ENCODE measurements at places on chromosomes 1 and 21.
A peak's percentile ranks its signal among the peaks of the same experiment; 100 is the strongest.

- no peak for DNase-seq
Observed at GRCh38 chr21:29289317-29289716, 9.4 kb upstream of the BACH1 start.

- DNase-seq, result no peak
Observed at GRCh38 chr1:217153361-217153760, 430.1 kb upstream of the ESRRG start.

DNA sequence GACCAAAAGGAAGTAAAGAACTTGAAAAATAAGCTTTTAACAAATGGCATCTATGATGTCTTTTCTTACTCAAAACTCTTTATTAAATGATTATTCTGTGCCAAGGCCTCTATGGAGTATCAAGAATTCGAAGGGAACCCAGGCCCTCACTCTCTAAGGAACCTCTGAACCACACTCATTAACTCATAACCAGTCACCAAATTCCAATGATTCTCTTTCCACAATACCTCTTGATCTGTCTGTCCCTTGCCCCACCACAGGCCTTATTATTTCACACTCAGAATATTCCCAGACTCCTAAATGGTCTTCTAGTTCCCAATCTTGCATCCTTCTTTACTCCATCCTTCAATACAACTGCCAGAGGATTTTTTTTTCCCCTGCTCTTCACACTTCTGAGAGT is 37.0 kb downstream of the PCSK9 start:
- no peak for DNase-seq

- no peak for DNase-seq
Observed at GRCh38 chr1:112507921-112508277, 866 bp upstream of the WNT2B start.

- DNase-seq, result no peak
Observed at GRCh38 chr1:55612988-55613387, 397.8 kb upstream of the USP24 start.

DNA sequence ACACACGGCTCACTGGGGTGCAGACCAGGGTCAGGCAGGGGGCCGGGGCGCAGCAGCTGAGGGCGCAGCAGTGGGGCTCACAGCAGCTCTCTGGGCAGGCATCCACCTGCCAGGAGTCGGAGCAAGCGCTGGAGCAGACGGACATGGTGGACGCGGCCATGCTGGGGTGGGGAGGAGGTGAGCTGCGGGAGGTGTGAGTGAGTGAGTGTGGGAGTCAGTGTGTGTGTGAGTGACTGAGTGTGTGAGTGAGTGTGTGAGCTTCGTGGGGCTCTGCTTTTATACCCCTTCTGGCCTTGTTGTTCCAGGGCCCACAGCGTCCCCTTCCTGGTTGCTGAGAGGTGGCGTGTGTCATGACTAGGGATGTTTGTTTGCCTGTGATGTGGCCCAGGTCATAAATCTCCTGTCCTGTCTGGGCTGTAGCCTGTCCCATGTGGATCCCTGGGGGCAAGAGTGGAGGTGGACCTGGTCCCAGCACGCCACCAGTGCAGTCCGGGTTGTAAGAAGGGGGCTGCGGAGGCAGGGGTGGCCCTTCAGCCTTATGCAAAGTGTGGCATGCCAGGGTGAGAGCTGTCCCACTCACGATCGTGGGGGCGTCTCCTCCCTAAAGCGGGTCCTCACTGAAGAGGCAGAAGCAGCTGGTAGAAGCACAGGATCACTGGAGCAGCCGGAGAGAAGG is at the start of gene KRTAP10-1:
Gene KRTAP10-1 (minus strand): TSS at position 205 of the 676 bp plus-strand sequence. CDS start 45 bp downstream, at position 160.
- no peak for DNase-seq

DNA sequence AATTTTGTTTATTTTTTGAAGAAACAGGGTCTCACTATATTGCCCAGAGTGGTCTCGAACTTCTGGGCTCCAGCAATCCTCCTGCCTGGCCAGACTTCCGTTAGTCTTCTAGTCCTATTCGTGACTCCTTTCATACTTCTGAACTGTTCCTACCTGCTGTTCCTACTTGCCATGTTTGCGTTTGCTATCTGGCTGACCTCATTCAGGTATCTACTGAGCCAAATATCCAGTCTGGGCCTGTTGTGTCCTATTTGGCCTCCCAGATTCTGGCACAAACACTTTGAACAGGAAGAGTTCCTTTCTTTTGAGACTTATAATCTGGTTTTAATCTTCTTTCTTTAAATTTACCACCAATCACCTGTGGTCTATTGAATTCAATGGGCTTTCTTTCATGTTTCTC is 6.9 kb upstream of the NR1I3 start:
- no peak for DNase-seq

GRCh38 chr1:228259368-228259894 is 51.6 kb downstream of the OBSCN start:
- DNase-seq, result no peak

GRCh38 chr1:186291271-186291670 is 83.8 kb downstream of the TPR start:
- DNase-seq, result no peak

DNA sequence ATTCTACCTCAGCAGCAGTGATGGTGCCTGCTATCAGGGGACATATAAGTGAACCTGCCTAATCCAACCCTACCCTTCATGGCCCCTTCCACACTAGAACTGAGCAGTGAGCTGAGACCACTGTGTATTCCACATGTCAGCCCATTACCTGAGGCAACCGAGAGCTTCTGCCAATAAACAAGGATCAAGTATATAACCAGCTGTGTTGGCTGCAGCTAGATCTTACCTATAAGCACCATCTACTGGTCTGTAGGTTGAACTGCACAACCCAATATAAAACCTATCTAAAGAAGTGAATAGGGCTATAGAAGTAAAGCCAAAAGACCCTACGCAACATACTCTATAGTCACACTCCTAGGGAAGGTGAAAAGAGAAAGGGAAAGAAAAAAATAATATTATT is 376.9 kb downstream of the HHIPL2 start:
- no peak for DNase-seq

GRCh38 chr1:72634946-72635345 is 352.6 kb upstream of the NEGR1 start:
- no peak for DNase-seq

GRCh38 chr1:154326546-154327465 is 1.5 kb downstream of the ATP8B2 start:
- no peak for DNase-seq

DNA sequence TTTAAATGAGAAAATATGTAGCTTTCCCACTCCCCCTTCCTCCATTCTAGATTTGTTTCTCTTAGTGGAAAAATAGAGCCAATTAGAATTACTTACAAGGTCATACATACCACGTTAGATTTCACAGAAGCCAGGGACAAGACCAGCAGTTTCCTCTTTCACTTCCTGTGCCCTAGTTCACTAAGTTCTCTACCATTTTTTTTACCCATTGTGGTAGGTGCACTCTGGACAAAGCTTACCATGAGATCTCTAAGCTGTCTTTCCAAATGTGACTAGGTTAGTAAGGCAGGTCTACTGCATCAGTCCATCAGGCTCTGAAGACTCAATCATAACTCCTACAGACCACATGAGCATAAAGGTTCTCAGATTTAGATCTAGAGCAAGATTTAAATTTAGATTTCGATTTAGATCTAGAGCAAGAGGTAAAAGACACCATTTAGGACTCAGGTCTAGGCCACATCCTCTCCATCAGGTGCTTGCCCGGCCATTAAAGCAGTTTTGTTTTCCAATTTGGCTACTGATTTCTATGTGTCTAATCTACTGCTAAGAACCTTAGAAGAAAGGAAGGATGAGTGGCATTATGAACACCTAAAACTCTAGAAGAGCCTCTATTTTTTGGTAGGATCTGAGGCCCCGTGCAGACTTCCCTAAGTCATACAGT is 235.3 kb downstream of the FAF1 start:
- no peak for DNase-seq

DNA sequence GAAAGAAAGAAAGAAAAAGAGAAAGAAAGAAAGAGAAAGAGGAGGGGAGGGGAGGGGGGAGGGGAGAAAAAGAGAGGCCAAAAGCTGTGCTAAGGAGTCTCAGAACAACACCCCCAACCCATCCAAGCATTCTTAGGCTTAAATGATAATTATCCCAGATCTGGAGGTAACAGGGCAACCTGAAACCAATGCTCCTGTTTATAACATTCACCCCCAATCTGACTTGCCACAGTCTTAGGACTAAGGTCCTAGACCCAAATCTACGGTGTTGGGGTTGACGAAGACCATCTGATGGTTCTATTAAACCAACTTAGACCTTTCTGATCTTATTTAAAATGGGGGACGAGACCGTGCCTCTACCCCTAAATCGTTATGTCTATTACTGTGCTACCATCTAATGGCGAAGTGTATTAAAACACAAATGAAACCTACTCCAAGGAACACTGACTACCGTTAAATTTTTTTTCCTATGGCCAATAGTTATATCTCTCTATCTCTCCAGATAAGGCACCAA is 119.3 kb upstream of the CDC42BPA start:
- DNase-seq, result no peak

GRCh38 chr21:29654855-29655254 is 284.9 kb downstream of the GRIK1 start:
- no peak for DNase-seq

- no peak for DNase-seq
Observed at GRCh38 chr1:192601143-192601542, 25.6 kb downstream of the RGS1 start.

- DNase-seq, result peak; percentile 33
Observed at GRCh38 chr21:31479714-31480113, 135.7 kb upstream of the TIAM1 start.

DNA sequence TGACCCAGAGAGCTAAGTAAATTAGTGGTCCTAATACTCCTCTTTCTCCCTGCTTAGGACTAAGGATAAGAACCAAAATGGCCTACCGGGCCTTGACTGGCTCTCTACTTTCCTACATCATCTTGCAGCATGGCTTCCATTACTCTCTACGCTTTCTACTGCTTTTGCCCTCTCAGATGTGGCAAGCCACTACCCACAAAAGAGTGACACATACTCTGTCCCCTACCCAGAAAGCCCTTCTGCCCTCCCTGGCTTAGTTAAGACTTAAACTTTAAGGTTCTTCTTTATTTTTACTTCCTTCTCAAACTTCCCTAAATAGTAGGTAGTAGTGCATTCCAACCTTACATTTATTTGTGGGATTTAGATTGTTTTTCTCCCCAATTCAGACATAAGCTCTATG is 228.1 kb downstream of the TPR start:
- DNase-seq, result no peak

- DNase-seq, result peak; percentile 63
Observed at GRCh38 chr1:218299416-218299815, 14.3 kb downstream of the RRP15 start.

- no peak for DNase-seq
Observed at GRCh38 chr1:37723390-37724078, 31.2 kb downstream of the CDCA8 start.

DNA sequence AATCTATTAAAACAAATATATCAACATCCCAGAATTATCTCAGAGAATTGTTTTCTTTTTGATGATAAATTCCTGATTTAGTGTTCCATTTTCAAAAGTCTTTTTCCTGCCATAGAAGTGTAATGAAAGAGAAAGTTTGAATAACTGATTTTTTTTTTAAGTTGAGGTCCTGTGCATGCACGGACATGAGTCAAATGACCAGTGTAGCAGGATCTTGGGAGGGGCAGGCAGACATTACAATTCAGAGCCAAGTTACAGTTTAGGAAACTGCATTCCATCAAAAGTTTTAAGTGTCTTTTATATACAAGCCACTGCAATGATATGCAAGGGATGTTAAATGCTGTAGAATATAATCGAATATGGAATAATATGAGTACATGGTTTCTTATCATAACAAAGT is 227.5 kb downstream of the HMCN1 start:
- DNase-seq, result no peak

- DNase-seq, result no peak
Observed at GRCh38 chr1:219883400-219884332, 44.7 kb downstream of the SLC30A10 start.

GRCh38 chr1:208923946-208924720 is 659.4 kb upstream of the CAMK1G start:
- no peak for DNase-seq

DNA sequence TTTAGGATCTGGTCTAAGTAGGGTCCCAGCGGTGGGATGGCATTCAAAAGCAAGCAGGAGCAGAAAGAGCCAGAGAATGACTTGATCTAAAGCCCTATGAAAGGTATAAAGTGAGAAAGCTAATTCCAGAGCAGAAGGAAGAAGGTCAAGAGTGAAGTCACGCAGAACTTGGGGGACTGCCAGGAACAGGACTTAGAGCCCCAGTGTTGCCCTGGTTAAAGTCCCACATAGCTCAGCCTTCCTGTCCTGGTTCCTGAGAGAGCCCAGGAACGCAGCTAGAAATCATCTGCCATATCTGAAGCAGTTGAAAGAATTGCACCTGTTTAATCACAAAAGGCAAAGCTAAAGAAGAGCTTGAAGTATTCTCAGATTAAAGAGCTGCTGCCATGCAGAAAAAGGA is 160.6 kb upstream of the ATP1B1 start:
- DNase-seq, result no peak

GRCh38 chr1:187009320-187009719 is 180.6 kb downstream of the PLA2G4A start:
- DNase-seq, result no peak

GRCh38 chr1:3419415-3420204 is 34.9 kb upstream of the ARHGEF16 start:
- DNase-seq, result peak; percentile 3

DNA sequence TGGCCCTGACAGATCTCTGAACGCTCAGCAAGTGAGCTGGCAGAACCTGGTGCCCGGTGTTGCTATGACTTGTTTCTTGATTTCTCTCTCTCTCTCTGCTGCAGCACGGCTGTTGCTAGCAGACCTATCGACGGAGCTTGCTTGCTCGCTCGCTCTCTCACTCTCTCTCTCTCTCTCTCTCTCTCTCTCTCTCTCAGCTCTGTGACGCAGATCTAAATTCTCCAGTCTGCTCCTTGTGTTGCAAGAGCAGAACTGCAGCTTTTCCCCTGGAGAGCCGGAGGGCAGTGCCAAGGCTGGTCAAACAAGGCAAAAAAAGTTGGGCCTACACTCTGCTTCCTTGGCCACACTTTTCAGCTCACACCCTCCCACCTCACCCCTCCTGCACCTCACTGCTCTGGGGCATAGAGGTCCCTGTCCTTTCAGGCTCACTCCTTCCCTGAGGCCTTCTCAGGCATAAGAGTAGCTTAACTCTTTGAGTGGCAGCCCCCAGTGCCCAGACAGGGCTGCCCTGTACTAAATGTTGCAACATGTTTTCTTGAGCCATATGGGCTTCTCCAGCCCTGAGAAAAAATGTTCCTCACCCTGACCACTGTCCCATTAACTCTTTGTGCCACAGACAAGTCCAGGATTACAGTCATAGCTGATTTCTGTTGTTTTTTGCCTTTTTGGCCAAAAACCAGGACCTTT is 72.2 kb downstream of the CD46 start:
- DNase-seq, result peak; percentile 9

DNA sequence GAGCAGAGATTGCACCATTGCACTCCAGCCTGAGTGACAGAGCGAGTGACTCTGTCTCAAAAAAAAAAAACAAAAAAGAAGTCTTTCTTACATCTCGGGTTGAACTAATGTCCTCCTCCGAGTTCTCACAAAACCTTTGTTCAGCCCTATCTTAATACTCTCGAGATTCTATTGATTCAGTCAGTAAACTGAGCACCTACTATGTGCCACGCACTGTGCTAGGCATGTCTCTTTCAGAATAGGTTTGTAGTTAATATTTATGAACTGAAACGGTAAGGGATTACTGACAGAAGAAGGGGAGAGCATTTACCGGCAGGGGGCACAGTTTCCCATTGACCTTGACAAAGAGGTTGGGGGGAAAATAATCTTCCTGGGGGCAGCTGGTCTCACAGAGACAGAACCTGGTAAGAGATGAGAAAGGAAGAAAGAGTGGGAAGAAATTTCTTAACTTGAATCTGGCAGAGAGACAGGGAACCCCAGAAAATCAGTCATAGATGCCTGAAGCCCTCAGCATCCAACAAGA is 3.4 kb downstream of the PIAS3 start:
- DNase-seq, result no peak

Measured in NCI-H1417 (cell line).